Stomach (tissue), 19 donors: ENCODE measurements at places on chromosomes 6 and 20. TPM values are rescaled to one million over a fixed set of nuclear protein-coding genes. Genes with fewer than 3 reads are reported as not detected.

- no peak for DNase-seq
Measured at GRCh38 chr6:11754625-11755271, 23.9 kb downstream of the ADTRP start.

DNA sequence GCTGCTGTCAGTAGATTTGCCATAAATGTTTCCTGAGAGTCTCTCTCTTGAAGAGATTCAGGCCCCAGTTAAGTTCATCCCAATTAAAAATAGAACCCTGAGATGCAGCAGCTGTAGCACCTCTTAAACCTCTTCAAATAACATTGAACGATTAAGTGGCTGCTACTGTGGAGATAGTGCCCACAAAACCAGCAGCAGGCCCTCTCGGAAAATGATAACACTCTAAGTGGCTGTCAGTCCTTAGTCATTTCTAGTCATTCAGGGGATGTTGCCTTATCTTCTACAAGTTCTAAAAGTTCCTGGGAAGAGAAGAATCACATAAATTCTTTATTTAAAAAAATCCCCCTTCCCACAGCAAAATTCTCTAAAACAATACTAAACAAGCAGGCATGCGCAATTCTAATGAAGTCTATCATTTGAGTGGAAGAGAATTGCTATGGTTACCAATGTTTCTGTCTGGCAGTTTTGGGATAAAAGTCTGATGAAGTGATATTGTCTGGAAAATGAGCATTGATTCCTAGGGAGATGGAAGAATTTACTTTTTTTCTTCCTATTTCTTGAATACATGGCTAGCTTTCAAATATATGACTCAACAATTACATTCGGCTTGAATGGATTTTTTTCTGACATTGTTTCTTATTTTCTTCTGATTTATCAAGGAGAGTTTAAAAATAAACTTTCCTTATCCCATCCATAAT, 131.9 kb downstream of the TRMT11 start:
- DNase-seq, result no peak

DNA sequence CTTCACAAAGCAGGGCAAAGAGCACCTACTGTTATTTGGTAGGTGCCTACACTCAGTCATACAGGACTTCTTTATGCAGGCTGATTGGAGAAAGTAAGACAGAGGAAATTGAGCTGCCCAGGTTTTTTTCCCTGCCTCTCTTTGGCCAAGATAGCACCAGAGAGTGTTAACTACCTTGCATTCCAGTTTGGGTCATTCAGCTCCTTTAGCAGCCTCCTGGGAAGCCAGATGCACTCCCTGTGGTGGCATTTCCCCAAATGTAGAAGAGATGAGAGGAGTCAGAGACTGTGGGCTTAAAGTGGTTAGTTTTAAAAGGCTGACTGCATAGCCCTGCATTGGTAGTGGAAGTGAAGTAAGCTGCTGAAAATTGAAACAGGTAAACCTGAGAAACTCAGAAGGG, 358.4 kb downstream of the BCKDHB start:
- DNase-seq, result no peak

GRCh38 chr6:142030115-142030619, 102.6 kb upstream of the GJE1 start:
- DNase-seq, result no peak

- DNase-seq, result no peak
Measured at GRCh38 chr6:92281571-92282076, 1137.7 kb downstream of the EPHA7 start.

GRCh38 chr6:147468634-147469033, 39.9 kb upstream of the SAMD5 start:
- no peak for DNase-seq

DNA sequence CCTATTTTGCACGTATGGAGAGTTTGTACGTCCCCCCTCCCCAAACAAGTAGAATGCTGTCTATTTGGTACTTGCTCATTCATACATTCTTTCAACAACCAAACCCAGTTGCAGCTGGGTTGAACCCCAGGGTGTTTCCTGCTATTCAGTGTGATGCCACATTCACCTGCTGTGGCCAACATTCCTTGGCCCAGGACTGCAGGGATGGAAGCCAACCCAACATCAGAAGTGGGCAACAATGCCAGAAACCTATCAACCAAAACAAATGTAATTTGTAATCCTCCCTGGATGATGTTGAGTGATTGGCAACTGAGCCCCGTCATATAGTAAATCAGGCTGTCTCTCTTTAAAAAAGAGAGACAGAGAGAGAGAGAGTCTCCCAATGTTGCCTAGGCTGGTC, 8.9 kb downstream of the NT5E start:
- no peak for DNase-seq

DNA sequence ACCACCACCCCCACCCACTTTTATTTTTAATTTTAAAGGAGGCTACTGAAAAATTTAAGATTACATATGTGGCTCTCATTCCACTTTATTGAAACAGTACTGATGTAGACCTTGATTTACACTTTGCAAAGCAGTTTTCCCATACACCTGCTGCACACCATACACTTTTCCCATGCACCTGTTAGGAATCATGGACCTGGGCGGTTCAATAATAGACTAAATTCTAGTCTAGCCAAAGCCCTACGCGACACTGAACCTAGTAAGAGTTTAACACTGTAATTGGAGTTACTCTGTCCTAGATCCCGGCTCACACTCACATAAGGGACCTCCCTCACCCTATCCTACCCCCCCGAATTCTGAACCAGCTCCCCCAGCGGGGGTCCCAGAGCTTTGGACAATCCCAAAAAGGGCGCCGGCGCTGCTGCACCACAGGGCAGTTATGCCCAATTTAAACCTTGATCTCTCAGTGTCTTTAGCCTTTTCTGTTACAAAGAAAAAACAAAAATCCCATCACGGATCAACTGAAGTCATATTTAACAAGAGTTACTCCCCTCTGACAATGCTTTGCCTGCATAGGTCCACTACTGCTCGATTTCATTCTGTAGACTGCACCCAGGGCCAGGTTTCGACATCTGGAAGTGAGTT, 2.4 kb upstream of the GCLC start:
- no peak for DNase-seq

DNA sequence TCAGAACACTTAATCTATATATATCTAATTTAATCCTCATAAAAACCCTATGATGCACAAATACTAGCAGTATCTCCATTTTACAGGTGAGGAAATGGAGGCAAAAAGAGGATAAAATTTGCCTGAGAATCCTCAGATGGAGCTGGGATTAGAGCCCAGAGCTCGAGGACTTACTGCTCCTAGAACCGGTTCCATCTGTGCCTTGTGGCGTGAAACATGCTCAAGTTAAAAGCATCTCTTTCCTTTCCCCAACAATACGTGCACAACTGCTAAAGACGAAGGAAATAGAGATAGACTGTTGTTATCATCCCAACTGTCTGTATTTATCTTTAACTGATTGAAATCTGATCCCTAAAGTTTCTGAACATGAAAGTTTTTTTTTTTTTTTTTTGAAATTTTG, 367.6 kb upstream of the SOX4 start:
- no peak for DNase-seq

- peak; percentile 23 for DNase-seq
Measured at GRCh38 chr20:25025091-25025861, 32.7 kb downstream of the ACSS1 start.

DNA sequence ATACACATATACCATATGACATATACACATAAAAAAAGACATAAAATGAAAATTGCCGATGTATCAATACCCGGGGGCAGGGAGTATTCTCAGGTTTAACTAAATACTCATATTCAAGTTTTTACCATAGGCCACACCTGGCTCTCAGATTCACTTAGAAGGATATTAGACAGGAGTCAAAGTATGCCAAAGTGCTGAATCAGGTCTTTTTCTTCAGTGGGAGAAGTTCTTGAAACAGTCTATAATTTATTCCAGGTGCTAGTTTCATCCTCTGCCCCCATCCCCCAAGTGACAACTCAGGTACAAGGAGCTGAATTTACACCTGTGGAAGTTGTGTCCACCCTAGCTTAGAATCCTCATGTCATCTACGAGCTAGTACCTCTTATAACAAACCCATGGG, 8.5 kb upstream of the HLA-DRA start:
- no peak for DNase-seq

GRCh38 chr6:11584244-11584643, 46.7 kb downstream of the TMEM170B start:
- DNase-seq, result no peak

DNA sequence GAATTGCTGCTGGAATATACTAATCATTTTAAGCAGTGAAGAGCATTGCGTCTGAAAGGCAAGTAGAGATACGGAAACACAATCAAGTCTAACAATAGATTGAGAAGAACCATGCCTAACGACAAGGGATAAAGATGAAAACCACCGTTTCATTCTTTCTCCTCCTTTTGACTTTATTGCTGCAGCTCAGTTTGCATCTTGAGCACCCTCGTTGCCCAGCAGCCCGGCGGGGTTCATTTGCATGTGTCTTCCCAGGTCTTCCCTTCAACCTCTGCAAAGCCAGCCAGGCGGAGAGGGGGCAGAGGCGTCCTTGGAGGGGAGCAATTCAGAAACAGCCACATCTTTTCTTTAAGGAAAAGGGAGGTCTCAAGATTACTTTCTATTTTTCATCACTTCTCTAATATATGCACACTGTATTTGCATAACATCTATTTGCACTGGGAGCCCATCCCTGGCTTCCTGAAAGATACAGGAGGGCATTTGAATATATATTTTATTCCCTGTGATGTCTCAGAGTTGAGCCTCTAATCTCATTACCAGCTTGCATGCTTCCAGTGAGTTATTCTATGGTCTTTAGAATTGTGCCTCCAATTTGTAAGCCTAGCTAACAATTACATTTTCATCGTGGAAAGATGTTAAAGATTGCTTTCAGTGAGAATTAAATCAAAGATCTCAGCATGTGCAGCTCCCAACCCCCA, 18.7 kb upstream of the PXDC1 start:
- no peak for DNase-seq

- no peak for DNase-seq
Measured at GRCh38 chr6:46865221-46865620, 56.5 kb downstream of the ADGRF5 start.

- no peak for DNase-seq
Measured at GRCh38 chr6:21590346-21590745, 3.2 kb upstream of the SOX4 start.

- DNase-seq, result peak; percentile 21
Measured at GRCh38 chr6:141848029-141848890, 284.5 kb upstream of the GJE1 start.

GRCh38 chr20:51417250-51418136, 125.0 kb downstream of the NFATC2 start:
- no peak for DNase-seq

- no peak for DNase-seq
Measured at GRCh38 chr6:46381057-46381456, 110.2 kb downstream of the RCAN2 start.

DNA sequence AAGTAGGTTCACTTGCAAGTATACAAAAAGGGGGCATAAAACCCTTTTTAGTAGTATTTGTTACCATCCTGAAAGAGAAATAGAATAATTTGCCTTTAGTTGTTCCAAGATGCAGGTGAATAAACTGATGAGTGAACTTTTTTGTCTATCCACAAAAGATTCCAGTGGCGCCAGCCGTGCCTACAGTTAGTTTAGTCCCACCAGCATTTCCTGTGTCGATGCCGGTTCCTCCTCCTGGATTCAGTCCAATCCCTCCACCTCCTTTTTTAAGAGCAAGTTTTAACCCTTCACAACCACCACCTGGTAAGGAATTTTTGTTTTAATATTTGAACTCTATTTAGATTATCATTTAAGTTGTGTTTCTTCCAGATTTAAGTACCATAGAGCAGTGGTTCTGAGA, 90.9 kb downstream of the SCAF8 start:
- DNase-seq, result peak; percentile 27

GRCh38 chr6:161104966-161105365, 113.4 kb downstream of the MAP3K4 start:
- no peak for DNase-seq

GRCh38 chr20:59577037-59577808, 27.1 kb upstream of the PHACTR3 start:
- no peak for DNase-seq

DNA sequence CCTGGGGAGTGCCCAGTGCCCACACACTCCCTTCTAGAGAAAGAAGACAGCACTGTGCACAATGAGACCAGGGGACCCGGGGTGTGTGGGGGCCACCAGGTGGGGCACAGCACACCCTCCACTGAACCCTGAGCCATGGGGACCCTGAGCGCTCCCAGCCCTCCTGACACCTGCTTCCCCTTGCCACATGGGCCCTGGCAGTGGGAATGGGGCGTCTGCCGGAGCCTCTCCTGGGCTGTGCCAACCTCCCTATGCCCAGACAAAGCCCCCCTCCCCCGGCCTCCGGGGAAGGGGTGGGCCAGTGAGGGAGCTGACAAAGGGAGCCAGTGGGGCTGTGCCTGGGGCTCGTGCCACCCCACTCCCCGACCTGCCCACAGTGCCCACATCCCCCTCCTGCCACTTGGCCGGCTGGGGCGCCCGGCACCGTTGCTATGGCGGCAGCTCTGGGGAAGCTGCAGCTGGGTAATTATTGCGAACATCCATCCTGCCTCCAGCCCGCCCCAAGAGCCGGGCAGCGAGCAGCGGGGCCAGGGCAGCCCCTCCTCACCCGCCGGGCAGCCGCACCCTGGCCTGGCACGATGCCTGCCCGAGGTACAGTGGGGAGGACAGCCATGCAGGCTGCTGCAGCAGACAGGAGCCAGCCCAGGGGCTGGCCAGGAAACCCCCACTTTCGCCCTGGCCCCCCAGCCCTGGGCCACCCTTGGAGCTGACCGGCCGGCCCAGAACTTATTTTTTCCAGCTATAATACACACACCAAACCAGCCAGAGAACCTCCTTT, 41.9 kb upstream of the NOL4L start:
- DNase-seq, result peak; percentile 61

DNA sequence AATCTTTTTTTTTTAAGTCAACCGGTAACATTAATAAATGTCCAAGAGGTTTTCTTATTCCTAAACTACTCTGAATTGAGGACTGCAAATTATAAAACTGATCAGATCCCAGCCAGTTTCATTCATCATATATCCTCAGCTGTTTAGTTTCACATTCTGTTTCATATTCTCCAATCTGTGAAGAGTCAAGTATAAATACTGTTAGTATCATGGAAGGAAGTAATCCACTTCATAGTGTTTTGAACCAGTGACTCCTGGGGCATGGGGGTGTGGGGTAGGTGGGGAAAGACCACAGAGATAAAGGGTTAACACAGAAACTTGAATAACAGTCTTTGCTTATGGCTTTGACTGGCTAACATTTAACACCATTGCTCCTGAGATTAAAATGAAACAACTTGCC, 69.9 kb downstream of the FYN start:
- no peak for DNase-seq

DPM1 gene
- 10.7 TPM for total RNA-seq

GGTLC1 gene
- not detected for total RNA-seq

ERVFRD-1 gene
- not detected for total RNA-seq

FGD2 gene
- total RNA-seq, result 7.1 TPM

CPNE5 gene
- total RNA-seq, result 10.1 TPM

DEFB124 gene
- 1.1 TPM for total RNA-seq

HEY2 gene
- total RNA-seq, result not detected

C20orf204 gene
- total RNA-seq, result 1.7 TPM

PREX1 gene
- 19.3 TPM for total RNA-seq

GPRC6A gene
- not detected for total RNA-seq

VNN1 gene
- 2.5 TPM for total RNA-seq

AVP gene
- total RNA-seq, result not detected

ACTL10 gene
- not detected for total RNA-seq

SRMS gene
- total RNA-seq, result 3.5 TPM
